ENCODE measurements at places on chromosomes 4 and X. TPM values are rescaled to one million over a fixed set of nuclear protein-coding genes. Genes with fewer than 3 reads are reported as not detected.

The LRRC66 gene
- total RNA-seq, result 0.25 TPM

GRCh38 chr4:56215901-56216300 is 171.4 kb downstream of the AASDH start:
- no peak overlapping the region for H3K27ac ChIP-seq
- H3K36me3 ChIP-seq, result no peaks in the 10 kb centered on the region
- no peak overlapping the region for H3K4me3 ChIP-seq
- DNase-seq, result peak; percentile 28

- H3K4me1 ChIP-seq, result no peaks in the 10 kb centered on the region
- no peak overlapping the region for H3K27ac ChIP-seq
- H3K4me3 ChIP-seq, result no peak overlapping the region
- H3K27me3 ChIP-seq, result no peaks in the 10 kb centered on the region
- peaks cover 18% of the 10 kb centered on the region for H3K36me3 ChIP-seq
- no peak for DNase-seq
Measured at GRCh38 chrX:47248576-47248975, 15.8 kb downstream of the USP11 start.

GRCh38 chr4:88605736-88606135 is 13.5 kb downstream of the HERC3 start:
- H3K4me1 ChIP-seq, result no peaks in the 10 kb centered on the region
- H3K4me3 ChIP-seq, result no peak overlapping the region
- H3K27ac ChIP-seq, result no peak overlapping the region
- no peaks in the 10 kb centered on the region for H3K27me3 ChIP-seq
- DNase-seq, result no peak

DNA sequence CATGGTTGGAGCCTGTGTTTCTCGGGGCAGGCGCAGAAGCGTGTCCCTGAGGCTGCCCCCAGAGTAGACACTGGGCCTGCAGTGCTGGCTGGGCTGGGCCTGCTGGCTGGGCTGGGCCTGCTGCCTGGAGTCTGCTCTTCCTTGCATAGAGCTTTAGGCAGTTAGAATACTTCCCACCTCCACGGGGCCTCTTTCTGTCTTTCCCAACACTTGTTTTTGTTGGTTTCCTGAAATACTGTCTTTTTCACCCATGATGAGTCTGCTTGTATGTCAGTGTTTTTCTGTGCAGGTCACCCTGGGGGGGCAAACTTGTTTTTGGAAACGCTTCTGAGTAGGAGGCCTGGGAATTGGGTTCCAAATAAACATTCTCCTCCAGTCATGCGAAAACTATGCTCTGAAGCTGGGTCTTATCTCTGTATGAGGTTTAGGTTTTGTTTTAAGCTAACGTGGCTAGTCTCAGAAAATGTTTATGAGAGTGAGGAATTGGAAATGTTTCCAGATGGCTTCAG is 32.2 kb downstream of the TRMT44 start:
- no peak overlapping the region for H3K4me3 ChIP-seq
- no peak overlapping the region for H3K27ac ChIP-seq
- H3K36me3 ChIP-seq, result no peaks in the 10 kb centered on the region
- no peaks in the 10 kb centered on the region for H3K27me3 ChIP-seq
- H3K4me1 ChIP-seq, result no peaks in the 10 kb centered on the region

- H3K27ac ChIP-seq, result no peak overlapping the region
- no peak for DNase-seq
- H3K27me3 ChIP-seq, result no peaks in the 10 kb centered on the region
Measured at GRCh38 chr4:139142087-139142486, 34.9 kb downstream of the ELF2 start.

DNA sequence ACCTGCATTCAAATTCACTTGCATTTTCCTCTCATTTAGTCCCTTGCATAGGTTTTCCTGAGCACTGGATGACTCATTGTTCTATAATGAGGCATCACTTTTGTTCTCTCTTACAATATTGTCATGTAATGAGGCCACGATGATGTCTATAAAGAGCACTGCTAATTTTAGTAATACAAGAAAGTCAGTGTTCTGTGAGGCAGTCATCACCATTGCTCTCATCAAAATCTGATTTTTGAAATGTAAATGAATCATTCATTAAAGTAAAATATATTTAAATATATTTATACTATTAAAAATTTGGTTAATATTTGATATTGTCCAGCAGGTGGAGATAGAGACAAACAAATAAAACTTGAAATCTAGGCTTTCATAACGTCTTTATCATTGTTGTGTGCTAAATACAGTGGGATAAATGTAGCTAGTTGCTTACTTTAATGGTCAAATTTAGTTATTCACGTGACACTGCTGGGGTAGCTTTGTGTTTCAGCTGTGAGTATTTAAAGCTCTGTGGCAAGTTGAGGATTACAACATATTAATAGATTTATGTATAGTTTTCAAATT is 15.4 kb downstream of the HMGB2 start:
- H3K27me3 ChIP-seq, result no peaks in the 10 kb centered on the region
- no peak overlapping the region for H3K27ac ChIP-seq

The AKAP14 gene
- total RNA-seq, result not detected

- no peaks in the 10 kb centered on the region for H3K4me1 ChIP-seq
- peaks cover 12% of the 10 kb centered on the region for H3K27me3 ChIP-seq
- no peak overlapping the region for H3K4me3 ChIP-seq
- no peaks in the 10 kb centered on the region for H3K36me3 ChIP-seq
- DNase-seq, result no peak
- no peak overlapping the region for H3K27ac ChIP-seq
Measured at GRCh38 chrX:39969099-39969818, 128.5 kb downstream of the BCOR start.

The CLDN2 gene
- total RNA-seq, result 0.06 TPM

DNA sequence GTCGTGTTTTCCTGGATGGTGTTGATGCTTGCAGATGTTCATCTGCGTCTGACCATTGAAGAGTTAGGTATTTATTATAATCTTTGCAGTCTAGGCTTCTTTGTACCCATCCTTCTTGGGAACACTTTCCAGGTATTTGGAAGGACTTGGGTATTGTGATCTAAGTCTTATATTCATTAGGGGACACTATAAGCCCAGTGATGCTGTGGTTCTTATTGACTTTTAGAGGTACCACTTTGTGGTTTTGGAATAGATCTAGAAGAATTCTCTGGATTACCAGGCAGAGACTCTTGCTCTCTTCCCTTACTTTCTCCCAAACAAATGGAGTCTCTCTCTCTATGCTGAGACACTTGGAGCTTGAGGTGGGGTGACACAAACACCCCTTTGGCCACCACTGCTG is 41.6 kb downstream of the AFM start:
- no peaks in the 10 kb centered on the region for H3K27me3 ChIP-seq
- no peak overlapping the region for H3K27ac ChIP-seq
- no peak for DNase-seq
- no peak overlapping the region for H3K4me3 ChIP-seq

GRCh38 chr4:135949931-135950330 is 1582.4 kb downstream of the PCDH18 start:
- no peaks in the 10 kb centered on the region for H3K4me1 ChIP-seq
- no peak overlapping the region for H3K4me3 ChIP-seq
- H3K27ac ChIP-seq, result no peak overlapping the region
- no peaks in the 10 kb centered on the region for H3K27me3 ChIP-seq
- DNase-seq, result no peak

The GBA3 gene
- 0.14 TPM for total RNA-seq

The BGN gene
- total RNA-seq, result 254 TPM

DNA sequence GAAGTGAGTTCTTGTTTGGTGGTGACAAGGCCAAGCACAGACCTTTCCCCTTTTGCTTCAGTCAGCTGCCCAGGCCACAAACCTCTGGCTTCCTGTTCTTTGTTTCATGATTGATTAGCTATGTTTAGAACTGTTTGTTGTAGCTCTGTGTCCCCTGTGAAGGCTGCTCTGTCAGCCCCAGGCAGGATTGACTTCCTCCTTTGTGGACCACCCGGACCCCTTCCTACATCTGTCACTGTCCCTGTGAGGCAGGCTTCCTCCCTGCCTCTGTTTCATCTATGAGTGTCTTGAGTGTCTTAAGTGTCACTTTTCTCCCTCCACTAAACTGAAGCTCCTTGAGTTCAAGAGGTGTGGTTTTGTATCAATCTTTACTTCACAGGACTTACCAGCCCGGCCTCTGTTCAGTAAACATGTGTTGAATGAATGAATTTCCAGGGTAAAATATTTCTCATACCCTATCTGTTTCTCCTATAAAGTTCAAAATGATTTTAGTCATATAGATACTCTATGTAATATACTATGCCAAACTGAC is 83.5 kb downstream of the ZNF674 start:
- no peaks in the 10 kb centered on the region for H3K4me1 ChIP-seq
- H3K27me3 ChIP-seq, result no peaks in the 10 kb centered on the region
- H3K27ac ChIP-seq, result no peak overlapping the region
- H3K36me3 ChIP-seq, result peaks cover under 1% of the 10 kb centered on the region
- no peak overlapping the region for H3K4me3 ChIP-seq

DNA sequence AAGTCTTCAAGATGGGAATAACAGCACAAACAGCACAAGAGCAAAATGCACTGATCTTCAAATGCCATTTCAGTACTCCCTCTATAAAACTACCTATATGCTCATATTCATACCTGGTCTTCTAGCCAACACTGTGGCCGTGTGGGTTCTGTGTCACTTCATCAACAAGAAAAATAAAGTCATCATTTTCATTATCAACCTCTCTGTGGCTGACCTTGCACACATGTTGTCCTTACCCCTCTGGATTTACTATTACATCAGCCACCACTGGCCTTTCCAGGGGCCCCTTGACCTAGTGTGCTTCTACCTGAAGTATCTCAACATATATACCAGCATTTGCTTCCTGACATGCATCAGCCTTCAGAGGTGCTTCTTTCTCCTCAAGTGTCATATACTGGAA is 59.6 kb upstream of the GPR174 start:
- H3K27me3 ChIP-seq, result no peaks in the 10 kb centered on the region
- no peaks in the 10 kb centered on the region for H3K4me1 ChIP-seq
- DNase-seq, result no peak
- no peak overlapping the region for H3K4me3 ChIP-seq

DNA sequence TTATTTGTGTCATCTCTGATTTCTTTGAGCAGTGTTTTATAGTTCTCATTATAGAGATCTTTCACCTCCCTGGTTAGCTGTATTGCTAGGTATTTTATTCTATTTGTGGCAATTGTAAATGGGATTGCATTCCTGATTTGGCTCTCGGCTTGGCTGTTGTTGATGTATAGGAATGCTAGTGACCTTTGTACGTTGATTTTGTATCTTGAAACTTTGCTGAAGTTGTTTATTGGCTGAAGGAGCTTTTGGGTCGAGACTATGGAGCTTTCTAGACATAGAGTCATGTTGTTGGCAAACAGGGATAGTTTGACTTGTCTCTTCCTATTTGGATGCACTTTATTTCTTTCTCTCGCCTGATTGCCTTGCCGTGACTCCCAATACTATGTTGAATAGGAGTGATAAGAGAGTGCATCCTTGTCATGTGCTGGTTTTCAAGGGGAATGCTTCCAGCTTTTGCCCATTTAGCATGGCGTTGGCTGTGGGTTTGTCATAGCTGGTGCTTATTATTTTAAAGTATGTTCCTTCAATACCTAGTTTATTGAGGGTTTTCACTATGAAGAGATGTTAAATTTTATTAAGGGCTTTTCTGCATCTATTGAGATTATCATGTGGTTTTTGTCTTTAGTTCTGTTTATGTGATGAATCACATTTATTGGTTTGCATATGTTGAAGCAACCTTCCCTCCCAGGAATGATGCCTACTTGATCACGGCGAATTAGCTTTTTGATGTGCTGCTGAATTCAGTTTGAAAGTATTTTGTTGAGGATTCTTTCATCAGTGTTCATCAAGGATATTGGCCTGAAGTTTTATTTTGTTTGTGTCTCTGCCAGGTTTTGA is 72.7 kb upstream of the BOD1L1 start:
- DNase-seq, result no peak
- no peaks in the 10 kb centered on the region for H3K36me3 ChIP-seq
- no peaks in the 10 kb centered on the region for H3K4me1 ChIP-seq
- H3K4me3 ChIP-seq, result no peak overlapping the region
- H3K27ac ChIP-seq, result no peak overlapping the region

DNA sequence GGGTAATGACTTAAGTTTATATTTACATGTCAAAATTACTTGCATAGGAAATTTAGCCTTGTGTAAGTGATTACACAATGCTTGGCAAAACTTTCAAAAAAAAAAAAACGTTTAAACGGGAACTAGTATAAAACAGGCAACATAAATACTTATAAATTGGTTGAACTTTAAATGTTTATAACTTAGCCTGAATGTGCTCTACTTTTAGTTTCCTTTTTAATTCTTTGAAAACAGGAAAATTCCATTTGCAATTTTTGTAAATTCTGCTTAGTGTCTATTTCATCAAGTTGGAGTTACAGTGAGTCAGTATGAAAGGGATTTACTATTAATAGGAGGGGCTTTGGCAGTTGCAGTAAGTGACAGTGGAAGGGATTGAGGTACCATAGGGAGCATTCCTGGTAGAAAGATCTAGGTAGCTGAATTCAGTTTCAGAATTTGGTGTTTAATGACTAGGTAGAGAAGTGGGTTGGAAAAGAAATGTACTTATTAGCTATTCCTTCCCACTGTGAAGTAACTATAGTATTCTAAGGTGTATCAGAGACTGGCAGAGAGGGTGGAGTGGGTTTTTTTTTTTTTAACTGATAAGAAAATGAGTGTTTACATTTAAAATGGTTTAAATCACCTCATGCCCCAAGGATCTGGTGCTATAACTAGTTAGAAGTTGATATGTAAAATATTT is 2.8 kb downstream of the STAG2 start:
- H3K27me3 ChIP-seq, result no peaks in the 10 kb centered on the region
- H3K4me3 ChIP-seq, result no peak overlapping the region
- no peaks in the 10 kb centered on the region for H3K4me1 ChIP-seq
- DNase-seq, result no peak

DNA sequence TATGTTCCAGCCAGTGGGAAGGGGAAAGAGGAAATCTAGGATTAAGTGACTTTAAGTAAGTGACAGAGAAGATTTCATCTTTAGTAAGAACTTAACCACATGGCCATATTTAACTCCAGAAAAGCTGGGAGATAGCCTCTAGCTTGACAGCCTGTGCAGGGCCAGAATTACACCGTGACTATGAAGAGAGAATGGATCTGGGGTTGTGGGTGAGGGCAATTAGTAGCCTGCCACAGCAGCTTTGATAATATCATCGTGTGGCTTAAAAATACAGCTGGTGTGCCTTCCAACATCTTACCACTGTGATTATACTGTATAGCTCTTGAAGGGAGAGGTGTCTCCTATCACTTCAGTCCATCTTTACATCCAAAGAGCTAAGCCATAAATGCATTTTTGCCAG is 57.6 kb upstream of the TBC1D9 start:
- no peaks in the 10 kb centered on the region for H3K36me3 ChIP-seq
- H3K4me1 ChIP-seq, result no peaks in the 10 kb centered on the region
- no peaks in the 10 kb centered on the region for H3K27me3 ChIP-seq
- H3K4me3 ChIP-seq, result no peak overlapping the region
- DNase-seq, result no peak

The NSUN7 gene
- 4.1 TPM for total RNA-seq

GRCh38 chrX:11458170-11458569 is 165.0 kb downstream of the AMELX start:
- H3K36me3 ChIP-seq, result no peaks in the 10 kb centered on the region
- H3K4me3 ChIP-seq, result no peak overlapping the region
- DNase-seq, result no peak
- H3K27ac ChIP-seq, result no peak overlapping the region
- H3K4me1 ChIP-seq, result no peaks in the 10 kb centered on the region

The ARMCX1 gene
- total RNA-seq, result 25.7 TPM
